ENCODE measurements at places on chromosomes 13 and 19. TPM values are rescaled to one million over a fixed set of nuclear protein-coding genes. Genes with fewer than 3 reads are reported as not detected.

DNA sequence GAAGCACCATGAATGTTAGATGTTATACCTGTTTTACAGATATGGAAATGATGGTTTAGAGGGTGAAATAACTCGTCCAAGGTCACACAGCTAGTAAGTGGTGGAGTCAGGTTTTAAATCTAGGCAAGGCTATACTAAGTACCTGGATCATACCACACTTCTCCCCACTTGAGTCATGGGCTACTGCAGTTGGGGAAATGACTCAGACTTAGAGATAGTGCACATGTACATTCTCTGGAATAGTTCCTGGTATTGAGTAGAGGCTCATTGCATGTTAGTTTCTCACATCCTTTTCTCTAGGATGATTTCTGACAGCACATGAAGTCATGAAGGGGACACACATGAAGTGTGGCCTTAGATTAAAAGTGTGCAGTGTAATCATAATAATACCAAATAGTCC, 76.2 kb upstream of the TNFSF11 start:
- no peak for DNase-seq

- DNase-seq: no peak
Measured at GRCh38 chr13:91078093-91078679, 269.3 kb upstream of the MIR17HG start.

GRCh38 chr13:48400850-48401291, 12.0 kb downstream of the LPAR6 start:
- no peak for DNase-seq

GRCh38 chr13:110070511-110071120, 236.3 kb downstream of the COL4A1 start:
- no peak for DNase-seq

STARD13 gene
- total RNA-seq: 13.2 TPM

RASAL3 gene
- 1.3 TPM for total RNA-seq

ZIC2 gene
- not detected for total RNA-seq

SIGLECL1 gene
- total RNA-seq: not detected
